ENCODE measurements at places on chromosomes 4 and X.

DNA sequence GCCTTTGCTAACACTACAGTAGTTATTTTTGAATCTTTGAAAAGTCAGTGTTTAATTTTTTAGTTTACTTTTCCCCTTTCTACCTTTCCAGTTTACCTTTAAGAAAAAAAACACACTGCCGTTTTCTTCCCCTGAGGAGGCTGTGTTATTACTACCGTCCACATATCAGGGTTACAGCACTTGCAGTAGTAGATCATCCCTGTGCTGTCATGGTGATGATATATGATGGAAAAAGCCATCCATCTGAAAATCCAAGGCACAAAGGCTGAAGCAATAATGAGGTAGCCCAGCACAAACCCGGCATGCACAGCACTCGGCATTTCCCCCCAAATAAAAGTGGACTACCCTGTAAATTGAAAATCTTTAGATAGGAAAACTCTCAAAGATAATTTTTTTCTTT is 258.7 kb downstream of the CXXC4 start:
- DNase-seq = no peak

DNA sequence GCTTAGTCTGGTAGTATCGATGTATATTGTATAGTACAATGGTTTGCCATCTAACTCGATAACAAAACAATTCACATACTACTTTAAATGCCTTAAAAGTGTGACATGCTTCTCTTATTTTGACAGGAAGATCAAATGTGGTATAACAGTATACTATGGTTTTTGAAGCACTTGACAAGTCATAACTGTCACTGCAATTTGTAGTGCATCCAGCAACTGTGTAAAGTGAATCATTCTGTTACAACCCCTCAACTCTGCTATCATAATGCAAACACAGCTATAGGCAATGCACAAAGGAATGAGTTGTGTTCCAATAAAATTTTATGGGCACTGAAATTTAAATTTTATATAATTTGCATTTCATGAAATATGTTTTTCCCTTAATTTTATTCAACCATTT is 14.0 kb downstream of the RAP1GDS1 start:
- DNase-seq = no peak

DNA sequence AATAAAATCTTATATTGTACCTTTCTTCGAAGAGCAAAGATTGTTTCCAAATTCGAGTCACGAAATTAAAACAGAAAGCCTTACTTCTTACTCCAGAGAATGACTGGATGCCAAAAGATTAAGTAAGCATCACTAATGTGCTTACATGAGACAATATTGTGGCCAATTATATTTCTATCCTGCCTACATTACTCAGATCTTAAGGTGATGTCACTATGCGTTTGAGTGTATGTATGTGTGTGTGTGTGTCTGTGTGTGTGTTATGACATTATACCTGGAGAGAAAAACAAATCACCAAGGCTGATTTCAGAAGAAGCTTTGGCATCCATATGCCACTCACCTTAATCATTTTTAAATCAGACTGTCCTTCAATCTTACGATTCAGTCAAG is 556.3 kb downstream of the PPARGC1A start:
- DNase-seq = peak; percentile 45

DNA sequence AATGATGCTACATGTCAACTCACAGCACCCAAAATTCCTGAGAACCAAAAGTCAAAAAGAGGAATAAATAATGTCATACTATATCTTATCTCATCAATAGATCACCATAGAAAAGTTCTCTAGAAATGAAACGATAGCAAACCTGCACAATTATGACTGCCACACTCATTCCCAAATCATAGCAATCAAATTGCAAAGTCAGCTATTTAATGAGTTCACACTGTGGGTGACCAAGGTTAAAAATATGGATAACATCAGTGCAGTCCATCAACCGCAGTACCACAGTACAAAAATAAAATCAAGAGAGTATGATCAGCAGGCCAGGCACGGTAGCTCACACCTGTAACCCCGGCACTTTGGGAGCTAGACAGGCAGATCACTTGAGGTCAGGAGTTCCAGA is 62.3 kb downstream of the ATRX start:
- DNase-seq = no peak

DNA sequence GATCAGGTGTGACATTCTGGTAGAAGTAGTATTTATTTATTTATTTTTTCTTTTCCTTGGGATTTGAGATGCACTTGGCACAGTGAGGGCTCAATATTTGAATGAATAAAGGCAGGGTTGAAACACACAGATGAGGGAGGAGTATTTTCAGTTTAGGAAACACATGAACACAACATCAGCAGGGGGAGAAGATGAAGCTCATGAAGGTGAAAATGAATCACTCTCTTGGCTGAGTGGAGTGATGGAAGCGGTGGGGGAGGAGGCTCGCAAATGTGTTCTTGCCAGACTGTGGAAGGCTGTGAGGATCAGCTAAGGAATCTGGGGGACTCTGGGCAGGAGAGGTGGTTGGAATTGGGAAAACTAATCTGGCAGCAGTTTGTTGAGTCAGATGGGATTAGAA is 55.3 kb downstream of the ARHGAP10 start:
- peak; percentile 93 for DNase-seq

- peak; percentile 53 for DNase-seq
These were observed 64.9 kb upstream of the SOD3 start for GRCh38 chr4:24730256-24731001.

GRCh38 chrX:124679199-124679598 is 332.8 kb downstream of the SH2D1A start:
- no peak for DNase-seq

- no peak for DNase-seq
These were observed 248.5 kb upstream of the PSAPL1 start for GRCh38 chr4:7683126-7683703.

- peak; percentile 29 for DNase-seq
These were observed 140.0 kb upstream of the MSX1 start for GRCh38 chr4:4719436-4719835.

DNA sequence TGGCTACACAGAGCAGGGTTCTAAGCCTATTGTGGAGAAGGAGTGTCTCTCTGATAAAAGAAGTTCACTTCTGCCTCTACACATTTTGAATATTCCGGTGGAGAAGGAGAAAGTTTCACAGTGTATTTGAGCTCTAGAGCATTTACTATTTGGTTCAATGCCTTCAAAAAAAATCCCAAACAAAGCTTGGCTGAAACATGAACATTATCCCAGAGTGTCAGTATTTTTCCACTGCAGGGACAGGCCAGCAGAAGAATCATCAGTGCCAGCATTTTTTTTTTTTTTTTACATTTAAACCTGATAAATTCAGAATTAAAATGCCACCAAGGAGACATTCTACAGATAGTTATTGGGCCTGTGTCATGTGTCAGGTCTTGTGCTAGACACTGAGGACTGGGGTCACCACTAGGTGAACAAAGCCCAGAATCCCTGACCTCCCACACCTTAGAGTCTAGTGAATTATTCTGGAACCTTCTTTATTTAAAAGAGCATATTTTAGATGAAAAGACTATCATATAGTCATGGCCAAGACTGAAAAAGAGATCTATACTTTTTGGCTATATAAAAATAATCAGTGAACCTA is 48.0 kb upstream of the NAP1L5 start:
- no peak for DNase-seq

GRCh38 chr4:41145571-41146078 is 68.7 kb downstream of the APBB2 start:
- peak; percentile 59 for DNase-seq

GRCh38 chr4:65391814-65392213 is 278.5 kb downstream of the EPHA5 start:
- DNase-seq = no peak

DNA sequence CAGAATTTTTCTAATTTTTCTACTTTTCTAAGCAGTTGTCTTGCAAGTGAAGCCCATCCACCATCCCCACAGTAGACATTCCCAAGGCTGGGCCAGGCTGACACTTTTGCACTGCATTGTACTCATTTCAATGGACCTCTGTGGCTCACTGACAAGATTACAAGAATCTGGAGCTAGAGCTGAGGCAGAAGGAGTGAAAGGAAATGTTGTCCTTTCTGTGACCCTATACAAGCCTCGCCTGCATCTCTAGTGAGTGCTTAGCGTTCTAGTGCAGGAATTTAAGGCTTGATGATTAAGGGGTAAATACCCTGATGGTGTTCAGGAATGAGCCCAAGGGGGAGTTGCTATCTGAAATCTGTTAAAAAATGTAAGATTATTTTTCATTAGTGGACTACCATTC is 6.3 kb downstream of the MAGED1 start:
- peak; percentile 45 for DNase-seq

- no peak for DNase-seq
These were observed 72.1 kb upstream of the DOCK11 start for GRCh38 chrX:118423558-118423957.

GRCh38 chrX:30822764-30823163 is 66.3 kb downstream of the TAB3 start:
- peak; percentile 42 for DNase-seq

DNA sequence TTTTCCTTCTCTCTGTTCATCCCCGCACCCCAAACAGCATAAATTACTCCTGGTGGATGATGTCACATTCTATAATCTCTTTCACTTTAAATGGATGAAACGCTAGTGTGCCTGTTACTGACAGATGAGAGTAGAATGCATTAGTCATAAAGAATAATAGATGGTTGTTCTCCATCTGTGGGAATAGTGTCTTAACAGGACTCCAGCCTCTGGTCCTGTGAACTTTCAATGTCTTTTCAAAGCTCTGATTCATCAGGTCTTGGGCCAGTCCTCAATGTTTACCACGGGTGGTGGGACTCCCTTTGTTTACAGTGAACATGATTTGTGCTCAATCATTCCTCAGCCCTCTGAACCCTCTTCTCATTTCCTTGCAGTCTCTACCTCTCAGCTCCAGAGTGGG is 182.6 kb downstream of the GABRB1 start:
- DNase-seq = peak; percentile 91

GRCh38 chr4:107215222-107215621 is 179.1 kb upstream of the DKK2 start:
- no peak for DNase-seq

DNA sequence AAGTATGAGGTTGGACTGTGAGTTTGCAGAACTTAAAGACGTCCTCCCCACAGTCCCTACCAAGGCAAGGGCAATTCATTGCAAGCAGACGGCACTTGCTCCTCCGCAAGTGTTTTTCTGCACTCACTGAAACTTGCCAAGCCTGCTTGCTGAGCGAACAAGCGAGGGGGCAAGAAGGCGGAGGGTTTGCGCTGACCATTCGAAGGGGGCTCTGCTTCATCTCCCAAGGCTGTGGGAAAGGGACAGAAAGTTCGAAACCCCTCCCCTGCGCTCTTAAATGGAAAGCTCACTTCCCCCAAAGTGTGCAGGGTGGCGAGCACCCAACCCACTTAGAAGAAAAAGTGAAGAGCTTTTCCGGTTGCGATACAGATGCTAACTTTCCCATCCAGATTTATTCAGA is 1.4 kb downstream of the MID1 start:
- DNase-seq = no peak

DNA sequence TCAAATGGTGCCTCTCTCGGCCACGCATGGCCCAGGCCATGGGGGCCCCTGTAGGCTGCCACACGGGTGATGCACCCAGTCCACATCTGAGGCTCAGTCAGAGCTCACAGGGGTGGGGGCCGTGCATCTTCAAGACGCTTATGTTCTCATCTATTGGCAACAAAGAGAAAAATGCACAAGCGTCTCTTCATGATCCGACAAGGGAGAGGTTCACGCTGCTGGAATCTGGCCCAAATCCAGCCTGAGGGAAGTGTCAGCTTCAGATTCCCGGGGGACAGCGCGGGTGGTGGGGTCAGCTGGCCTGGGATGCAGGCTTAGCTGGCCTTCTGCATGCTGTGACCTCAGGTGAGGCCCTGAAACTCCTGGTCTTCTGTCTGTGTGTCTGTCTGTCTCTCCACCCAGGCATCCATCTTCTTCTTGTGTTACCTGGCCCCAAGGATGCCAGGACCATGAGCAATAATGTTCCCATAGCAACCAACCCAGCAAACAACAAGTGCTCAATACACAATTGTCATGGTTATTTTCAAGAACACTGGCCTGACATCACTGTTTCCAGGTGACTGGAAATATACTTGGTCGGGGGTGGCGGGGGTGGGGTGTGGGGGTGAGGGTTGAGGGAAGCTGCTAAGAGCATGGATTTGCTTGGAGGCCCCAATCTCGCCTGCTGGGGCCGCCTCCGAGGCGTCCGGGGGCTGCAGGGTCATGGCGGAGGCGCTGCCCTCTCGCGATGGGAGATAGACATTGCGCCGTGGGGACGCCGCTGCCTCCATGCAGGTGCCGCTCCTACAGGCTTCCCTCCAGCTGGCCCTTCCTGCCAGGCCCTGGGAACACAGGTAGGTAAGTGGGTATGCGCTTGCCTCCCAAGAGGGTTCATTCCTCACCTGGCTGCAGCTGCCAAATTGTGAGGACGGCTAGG is 48.3 kb downstream of the ABLIM2 start:
- no peak for DNase-seq

- no peak for DNase-seq
These were observed 999 bp downstream of the ZNF518B start for GRCh38 chr4:10456260-10456594.

DNA sequence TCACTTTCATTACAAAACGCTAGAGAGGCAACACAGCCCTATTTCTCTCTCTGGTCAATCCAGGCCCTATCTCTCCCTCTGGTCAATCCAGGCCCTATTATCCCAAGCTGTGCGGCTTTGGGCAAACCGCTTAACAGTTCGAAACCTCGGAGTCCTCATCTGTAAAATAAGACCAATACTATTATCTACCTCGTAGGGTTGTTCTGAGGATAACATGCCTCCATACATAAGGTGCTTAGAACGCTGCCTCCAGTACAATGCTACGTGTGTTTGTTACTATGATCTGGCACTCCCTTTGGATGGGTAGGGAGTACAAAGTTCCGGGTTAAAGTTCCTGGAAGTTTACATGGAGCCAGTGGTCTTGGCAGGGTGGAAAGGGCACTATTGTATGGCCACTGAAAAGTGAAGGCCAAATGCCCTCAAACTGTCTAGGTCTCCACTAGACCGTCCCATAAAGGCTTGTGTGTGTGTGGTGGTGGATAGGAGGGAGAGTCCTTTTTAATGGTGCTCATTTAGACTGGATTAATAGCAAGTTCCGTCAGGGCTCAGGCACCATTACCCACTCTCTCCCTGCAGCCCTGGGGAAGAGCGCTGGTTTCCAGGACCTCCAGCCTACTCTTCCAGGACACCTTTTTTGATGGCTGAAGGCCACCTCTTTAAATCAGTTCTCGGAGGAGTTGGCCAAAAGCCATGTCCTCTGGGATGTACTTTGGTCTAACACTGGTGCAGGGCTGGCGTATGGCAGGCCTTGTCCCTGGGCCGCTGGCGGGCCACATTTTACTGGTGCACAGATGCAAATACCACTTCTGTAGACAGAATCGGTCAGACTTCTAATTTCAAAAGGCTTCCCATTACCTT is 75.6 kb upstream of the BCOR start:
- no peak for DNase-seq

Data from fibroblast of upper back skin (primary cell).